Stimulated activated CD8-positive, alpha-beta memory T cell treated with anti-CD3 and anti-CD28 coated beads, Interleukin-15, amount 100 ng/mL, for 48 hours (primary cell): ENCODE measurements at places on chromosomes 4 and X.

- no peak for DNase-seq
Measured at GRCh38 chr4:117817301-117817700, 217.0 kb upstream of the NDST3 start.

GRCh38 chr4:14984448-14984847 is 17.8 kb upstream of the CPEB2 start:
- no peak for DNase-seq

- DNase-seq = no peak
Measured at GRCh38 chrX:146881521-146881920, 67.0 kb upstream of the CXorf51A start.

DNA sequence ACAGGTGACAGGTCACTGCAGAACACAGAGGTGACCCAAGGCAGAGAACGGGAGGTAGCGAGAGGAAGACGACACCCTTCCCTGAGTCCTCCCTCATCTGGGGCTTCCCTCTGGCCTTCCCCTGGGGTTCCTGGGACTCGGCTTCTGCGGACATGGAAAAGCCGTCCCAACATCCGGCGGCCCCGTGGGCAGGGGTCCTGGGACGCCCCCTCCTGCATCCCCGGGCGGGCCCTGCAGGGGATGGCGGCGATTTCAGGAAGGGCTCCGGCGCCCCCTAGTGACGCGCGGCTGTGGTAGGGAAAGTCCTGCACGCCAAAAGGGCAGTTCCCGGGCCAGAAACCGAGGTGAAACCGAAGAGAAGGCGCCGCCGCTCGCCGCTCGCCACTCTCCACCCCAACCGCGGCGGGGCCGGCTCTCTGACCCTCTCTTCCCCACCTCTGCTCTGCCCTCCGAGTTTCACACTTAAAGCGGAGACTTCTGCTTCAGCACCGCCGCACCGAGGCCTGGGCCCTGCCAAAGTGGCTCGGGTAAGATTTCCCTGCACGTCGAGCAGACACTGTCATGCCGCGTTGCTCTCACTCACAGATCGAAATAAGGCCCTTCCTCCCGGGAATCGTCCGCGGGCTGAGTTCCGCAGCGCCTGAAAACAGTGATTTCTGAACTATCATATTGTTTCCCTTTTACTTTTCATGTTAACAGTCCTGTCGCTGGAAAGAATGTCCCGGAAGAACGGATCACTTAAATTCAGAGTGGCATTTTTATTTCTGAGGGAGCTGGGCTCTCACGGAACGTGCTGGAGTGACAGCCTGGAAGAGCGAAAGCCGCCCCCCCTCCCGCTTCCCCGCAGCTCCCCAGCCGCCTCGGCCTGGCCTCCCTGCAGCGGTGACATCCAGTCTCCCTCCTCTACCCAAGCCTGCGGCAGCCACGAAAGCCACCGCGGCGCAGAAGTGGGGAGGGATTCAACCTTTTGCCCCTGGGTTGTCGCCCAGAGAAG is 110.6 kb downstream of the DCTD start:
- peak; percentile 38 for DNase-seq

DNA sequence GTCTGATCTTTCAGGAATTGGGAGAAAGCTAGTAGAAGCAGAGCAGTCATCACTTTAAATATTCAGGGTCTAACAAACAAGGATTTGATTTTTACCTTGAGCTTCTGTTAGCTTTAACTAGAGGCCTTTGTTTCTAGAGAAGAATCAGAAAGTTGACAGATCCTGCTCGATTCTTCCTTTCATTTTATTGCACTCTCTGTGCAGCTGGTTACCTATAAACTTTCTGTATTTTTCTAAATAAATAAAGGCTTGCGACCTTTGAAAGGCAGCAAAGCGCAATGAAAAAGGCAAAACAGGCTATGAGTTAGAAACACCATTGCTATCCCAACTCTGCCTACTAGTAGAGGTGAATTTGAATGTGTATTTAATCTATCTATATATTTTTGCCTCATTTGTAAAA is 101.4 kb upstream of the NPY2R start:
- DNase-seq = no peak

DNA sequence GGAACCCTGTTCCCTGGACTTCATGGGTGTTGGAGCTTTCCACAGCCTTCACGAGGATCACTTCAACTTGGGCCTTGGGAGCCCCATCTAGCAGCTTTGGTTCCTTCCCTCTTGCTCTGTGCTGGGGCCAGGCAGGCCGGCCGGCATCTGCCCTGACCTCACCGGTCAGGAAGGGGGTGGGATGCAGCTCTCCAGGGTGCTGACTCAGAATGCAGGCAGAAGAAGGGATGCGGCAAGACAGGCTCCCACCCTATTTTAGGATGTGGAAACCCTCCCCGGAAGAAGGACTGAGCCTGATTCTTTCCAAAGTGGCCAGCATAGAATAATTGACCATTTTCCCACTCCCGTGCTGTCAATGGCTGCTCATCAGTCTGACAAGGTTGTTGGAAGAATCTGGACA is 47.1 kb downstream of the FHDC1 start:
- no peak for DNase-seq

GRCh38 chrX:107135049-107135964 is 16.7 kb upstream of the RBM41 start:
- DNase-seq = no peak

DNA sequence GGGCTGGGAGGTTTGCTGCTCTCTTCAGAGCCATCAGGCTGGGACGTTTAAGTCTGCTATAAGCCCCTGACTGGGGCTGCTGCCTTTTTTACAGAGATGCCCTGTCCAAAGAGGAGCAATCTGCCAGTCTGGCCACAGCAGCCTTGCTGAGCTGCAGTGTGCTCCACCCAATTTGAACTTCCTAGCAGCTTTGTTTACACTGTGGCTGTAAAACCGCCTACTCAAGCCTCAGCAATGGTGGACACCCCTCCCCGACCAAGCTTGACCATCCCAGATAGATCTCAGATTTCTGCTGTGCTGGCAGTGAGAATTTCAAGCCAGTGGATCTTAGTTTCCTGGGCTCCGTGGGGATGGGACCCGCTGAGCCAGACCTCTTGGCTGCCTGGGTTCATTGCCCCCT is 40.7 kb downstream of the SPATA18 start:
- no peak for DNase-seq

GRCh38 chrX:106243376-106243775 is 75.3 kb downstream of the PWWP3B start:
- DNase-seq = no peak

DNA sequence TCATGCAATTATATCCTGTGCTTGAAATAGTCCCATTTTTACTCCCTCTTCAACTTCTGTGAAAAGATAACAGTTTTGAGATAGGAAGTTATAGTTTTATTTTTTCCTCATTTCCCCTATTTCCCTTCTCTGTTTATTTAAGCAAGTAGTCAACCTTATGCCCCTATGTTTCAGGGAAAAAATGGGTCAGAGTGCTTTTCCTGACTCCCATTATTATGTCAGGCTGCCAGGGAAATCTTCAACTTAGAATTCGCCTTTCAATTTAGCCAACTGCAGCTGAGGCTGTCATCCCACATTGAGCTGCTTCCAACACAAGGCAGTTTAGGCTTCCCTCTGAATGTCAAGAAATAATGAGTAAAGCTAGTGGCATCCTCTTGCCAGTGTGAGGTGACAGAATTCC is 42.3 kb downstream of the NXT2 start:
- DNase-seq = no peak
